NCI-H1092 treated with DMSO at 0.1 percent for 48 hours (cell line): ENCODE measurements at places on chromosomes 11 and 22.

GRCh38 chr22:24827296-24827695 lies 21.3 kb downstream of the SGSM1 start:
- peak; percentile 30 for DNase-seq

DNA sequence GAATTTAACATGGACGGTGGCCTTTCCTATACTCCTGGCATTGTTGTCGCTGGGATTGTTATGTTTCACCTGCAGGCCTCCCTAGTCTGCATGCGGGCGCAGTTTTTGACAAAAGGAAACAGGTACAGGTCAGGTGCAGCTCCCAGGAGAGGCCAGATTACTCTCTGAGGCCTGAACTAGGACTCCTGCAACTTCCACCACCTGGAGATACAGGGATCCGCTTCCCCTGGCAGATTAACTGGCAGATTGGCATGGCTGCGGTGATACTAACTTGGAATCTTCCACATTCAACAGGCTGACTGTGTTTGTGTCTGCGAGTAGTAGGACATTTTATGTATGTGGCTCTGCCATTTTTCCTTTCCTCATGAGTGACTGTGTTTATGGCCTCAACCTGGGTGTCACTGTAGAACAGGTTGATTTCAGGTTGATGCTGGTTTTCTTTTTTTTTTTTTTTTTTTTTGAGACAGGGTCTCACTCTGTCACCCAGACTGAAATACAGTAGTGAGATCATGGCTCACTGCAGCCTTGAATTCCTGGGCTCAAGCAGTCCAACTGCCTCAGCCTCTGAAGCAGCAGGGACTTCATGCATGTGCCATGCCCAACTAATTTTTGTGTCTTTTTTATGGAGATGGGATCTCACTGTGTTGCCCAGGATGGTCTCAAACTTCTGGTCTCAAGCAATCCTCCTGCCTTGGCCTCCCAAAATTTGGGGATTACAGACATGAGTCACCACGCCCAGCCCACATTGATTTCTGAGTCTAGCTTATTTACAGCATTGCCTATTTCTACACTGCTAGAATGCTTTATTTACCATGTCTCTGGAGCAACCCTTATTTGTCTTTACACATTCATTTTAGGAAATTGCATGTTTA lies 1.7 kb upstream of the USP28 start:
- DNase-seq: no peak

- DNase-seq: no peak
These were observed 8.9 kb upstream of the RAB3IL1 start for GRCh38 chr11:61926235-61926634.

DNA sequence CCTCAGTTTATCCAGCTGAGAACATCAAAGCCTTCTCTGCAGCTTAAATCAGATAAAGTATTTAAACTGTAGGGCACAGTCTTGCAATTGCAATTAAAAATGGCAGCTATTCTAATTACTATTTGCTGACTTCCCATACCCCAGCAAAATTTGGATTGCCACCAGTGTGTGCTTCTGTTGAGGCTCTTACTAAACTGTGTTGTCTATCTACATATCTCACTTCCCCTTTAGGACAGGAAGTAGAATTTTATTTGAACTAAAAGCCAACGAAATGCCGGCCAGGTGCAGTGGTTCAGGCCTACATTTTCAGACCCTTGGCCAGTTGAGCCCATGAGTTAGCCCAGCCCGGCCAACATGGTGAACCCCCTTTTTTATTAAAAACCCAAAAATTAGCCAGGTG lies 7.1 kb downstream of the SAA4 start:
- no peak for DNase-seq

- DNase-seq: no peak
These were observed 40.3 kb upstream of the OR5D13 start for GRCh38 chr11:55732936-55733335.

GRCh38 chr11:72984453-72985077 lies 157.6 kb downstream of the FCHSD2 start:
- no peak for DNase-seq

DNA sequence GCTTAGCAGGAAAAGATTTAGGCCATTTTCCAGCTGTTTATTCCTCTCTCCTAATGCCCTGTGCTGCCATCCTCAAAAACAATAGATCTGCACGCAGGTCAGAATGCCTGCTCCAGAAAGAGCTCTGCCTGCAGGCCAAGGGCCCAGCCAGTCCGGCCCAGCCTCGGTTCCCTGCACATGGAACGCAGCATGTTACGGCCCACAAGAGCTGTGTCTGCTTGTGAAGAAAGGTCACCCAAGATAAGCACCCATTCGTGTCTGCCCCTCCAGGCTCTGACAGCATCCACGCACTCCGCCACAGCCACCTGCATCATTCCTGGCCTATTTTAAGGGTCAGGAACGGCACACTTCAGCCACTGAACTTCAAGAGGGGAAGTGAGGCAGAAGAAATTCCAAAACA lies 152.2 kb downstream of the SPATA19 start:
- no peak for DNase-seq

DNA sequence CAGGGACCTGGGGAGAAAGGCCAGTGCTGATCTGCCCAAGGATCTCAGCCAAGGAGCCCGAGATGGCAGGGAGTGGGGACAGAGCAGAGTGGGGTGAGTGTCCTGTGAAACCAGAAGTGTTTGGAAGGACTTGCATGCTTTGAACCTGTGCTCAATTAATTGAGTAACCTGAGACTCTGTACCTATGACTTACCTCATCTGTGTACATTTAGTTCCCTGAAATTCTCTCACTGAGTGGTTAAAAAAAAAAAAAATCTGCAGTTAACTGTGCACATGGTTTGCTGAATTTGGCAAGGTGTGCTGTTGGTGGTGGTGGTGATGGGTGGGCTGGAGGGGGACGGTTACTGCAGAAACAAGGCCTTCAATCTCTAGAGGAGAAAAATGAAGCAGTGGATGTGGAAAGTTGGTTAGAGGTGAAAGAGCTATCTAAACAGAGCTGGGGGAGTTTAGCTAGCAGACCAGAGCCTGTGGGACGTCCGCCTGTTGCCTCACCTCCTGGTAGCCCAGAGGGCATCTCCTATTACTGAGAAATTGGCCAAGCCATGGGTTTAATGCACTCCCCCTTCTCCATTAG lies 8.3 kb upstream of the SORL1-AS1 start:
- DNase-seq: no peak

DNA sequence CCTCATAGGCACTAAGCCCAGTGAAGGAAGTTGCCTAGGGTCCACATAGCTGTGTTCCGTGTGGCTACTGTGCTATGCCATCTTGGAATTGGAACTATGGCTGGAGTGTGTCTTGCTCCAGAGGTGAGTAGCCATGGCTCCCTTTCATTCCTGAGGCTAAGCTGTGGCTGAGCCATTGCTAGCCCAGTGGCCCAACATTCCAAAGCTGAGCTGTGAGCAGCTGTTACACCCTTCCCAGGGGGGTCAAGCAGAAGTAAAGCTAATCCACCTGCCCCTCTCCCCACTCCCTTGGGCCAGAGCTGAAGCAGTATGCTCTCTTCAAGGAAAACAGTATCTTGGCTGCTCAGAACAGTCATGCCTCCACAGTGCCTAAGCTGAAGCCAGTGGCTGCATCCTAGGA lies 51.1 kb downstream of the USP35 start:
- no peak for DNase-seq

DNA sequence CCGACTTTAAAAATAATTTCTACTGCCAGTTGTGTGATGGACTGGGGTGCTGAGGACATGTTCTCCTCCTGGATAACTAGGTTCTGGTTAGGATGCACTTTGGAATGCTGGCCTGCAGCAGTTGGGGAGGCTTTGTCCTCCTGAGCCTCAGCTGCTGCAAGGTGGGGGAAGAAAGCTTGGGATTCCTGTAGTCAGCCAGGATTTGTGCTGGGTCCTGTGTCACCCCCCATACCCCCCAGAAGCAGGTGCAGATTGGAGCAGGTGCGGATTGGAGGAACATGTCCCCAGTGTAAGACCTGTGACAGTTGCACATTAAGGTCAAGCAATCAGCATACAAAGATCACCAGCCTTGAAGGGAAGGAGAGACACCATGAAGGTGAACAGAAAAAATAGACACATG lies 51.1 kb downstream of the MED15 start:
- no peak for DNase-seq

DNA sequence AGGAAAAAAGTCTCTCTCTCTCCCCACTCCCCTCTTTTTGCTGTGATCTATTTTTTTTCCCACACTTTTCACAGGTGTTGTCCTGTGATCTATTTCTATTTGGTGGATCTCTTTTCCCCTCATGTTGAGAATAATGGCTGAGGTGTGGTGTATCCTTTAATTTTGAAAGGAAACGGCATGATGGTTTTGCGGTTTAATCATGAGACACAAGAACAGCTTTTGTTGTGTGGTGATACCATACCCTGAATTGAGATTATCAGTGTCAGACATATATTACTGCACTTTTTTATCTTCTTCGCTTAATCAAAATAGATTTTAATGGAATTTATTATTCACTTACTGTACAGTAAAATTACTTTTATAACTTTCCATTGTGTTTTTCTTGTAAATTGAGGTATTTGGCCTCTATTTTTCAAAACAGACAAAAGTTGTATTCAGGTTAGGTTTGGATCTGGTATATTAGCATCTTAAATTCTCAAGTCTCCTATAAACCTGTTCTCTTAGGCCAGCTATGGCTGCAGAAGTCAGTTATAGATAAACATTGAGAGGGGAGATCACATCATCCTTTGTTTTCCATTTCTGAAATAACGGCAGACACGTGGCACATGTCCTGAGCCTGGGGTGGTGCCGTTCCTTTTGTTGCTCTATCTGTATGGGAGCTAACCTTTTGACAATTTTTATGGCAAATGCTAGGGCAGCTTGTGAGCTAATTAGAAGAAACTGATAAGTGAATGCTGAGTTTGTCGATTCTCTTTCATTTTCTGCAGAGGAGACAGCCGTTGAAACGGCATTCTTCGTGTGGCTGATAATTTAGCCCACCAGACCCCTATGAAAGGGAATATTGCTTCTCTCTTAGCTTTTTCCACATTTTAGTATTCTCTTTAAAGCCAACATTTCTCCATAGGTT lies 25.8 kb downstream of the NF2 start:
- no peak for DNase-seq

GRCh38 chr22:48210198-48210580 lies 1447.7 kb downstream of the TBC1D22A start:
- no peak for DNase-seq

DNA sequence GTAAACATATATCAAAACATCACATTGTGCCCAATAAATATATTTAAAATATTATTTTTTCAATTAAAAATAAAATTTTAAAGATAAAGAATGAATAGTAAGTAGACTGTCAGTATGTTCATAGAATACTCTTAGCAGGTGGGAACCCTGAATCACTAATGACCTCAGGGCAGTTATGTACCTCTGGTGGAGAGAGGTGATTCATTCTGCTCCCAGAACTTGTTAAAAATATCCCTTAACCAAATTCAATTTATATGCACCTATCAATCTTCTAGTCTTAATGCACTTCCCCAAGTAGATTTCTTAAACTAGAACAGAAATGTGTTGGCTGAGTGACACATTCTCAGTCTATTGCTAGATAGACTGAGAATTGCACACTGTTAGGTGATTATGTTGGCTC lies 183.9 kb upstream of the SYN3 start:
- DNase-seq: no peak

DNA sequence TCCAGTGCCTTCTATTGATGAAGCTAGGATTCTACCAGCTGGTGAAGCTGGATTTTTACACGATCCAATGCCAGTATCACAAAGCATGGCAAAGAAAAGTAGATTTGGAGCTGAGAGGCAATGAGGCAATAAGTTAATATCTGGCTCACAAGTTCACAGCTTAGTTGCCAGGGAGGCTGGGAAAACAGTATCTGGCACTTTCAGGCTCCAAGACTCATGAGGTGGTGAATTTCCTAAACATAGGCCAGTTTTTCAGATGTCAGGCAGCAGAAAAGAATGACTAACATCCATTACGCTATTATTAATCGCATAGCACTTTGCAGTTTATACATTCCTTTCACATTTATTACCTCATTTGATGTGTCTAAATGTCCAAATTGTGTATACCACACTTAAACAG lies 122.7 kb downstream of the GRIA4 start:
- DNase-seq: no peak

DNA sequence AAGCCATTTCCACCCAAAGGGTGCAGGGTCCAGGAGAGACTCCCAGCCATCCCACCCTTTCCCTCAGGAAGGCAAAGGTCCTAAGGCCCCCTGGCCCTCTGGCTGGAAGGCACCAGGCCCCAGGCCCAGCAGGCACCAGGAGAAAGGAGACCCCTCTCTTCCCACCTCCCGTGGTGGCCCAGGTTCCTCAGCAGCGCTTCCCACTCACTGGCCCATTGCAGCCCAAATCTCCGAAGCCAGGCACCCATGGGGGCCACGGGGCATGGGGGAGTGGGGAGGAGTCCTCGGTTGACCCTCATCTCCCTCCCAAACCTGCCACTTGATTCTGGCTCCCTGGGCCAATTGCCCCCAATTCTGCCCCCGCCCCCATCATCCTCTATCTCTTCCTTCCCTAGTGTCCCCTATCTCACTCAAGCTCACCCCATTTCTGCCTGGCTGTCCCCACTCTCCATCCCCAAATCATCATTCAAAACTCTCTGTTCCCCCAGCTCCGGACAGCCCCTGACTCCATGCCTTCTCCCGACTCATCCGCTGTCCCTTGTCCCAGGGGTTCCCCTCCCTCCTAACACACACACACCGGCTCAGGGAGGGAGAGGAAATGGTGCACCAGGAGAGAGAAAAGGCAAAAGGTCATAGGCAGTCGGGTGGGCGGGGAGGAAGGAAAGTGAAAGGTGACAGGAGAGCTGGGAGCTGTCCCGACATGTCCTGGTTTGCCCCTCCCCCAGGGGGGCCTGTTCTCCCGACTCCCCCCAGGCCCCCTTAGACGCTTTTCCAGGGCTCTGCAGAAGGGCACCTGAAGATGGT lies 1.2 kb downstream of the LIF start:
- no peak for DNase-seq

DNA sequence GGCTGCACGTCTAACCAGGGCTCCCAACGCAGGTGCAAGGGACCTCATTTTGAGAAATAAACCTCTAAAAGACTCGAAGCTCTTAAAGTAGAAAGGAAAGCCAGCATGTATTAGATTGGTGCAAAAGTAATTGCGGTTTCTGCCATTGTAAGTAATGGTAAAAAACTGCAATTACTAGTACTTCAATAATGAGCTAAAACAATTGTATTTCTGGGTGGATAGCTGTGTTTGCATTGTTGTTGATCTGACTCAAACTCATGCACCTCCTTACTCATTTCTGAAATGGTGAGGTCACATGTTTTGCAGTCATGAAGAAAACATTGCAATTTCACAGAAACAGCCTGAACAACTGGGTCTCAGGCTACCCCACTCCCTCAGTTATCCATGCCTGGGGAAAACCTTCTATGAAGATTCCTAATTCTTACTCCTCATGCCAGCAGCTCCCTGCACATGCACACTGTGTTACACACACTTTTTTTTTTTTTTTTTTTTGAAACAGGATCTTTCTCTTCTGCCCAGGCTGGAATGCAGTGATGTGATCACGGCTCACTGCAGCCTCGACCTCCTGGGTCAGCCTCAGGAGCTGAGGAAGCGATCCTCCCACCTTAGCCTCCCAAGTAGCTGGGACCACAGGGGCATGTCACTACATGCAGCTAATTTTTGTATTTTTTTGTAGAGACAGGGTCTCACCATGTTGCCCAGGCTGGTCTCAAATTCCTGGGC lies 24.6 kb downstream of the VWCE start:
- no peak for DNase-seq
